ENCODE measurements at places on chromosomes 13 and 19.

- no peak for DNase-seq
Observed at GRCh38 chr13:22653866-22654265, 526.9 kb upstream of the SGCG start.

DNA sequence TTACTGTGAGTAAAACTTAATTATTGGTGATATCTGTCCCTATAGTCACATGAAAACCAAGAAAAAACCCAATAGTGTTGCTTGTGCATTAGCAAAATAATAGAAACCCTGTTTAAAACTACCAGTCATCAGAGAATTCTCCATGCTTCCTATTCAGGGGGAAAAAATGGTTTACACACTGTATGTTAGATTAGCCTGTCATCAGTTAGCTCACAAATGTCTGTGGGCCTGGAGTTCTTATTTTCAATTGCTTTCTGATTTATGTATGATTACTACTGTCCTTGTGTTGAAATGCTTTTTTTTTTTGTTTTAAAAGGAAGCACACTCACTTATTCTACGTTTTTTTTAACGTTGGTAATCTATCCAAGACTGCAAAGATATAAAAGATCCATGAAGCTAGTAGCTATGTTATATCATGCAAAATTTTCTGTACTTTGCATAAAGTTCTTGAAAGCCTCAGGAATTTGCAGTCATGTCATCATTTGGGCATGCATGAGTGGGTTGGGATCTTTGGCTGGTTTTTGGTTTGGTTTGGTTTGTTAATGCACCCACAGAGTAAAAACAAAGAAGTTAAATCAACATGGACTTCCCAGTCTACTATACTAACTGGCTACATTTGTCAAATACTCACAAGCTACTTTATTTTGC, 25.9 kb downstream of the RXFP2 start:
- DNase-seq: no peak

- DNase-seq: no peak
Observed at GRCh38 chr19:19544257-19544953, 6.3 kb downstream of the CILP2 start.

DNA sequence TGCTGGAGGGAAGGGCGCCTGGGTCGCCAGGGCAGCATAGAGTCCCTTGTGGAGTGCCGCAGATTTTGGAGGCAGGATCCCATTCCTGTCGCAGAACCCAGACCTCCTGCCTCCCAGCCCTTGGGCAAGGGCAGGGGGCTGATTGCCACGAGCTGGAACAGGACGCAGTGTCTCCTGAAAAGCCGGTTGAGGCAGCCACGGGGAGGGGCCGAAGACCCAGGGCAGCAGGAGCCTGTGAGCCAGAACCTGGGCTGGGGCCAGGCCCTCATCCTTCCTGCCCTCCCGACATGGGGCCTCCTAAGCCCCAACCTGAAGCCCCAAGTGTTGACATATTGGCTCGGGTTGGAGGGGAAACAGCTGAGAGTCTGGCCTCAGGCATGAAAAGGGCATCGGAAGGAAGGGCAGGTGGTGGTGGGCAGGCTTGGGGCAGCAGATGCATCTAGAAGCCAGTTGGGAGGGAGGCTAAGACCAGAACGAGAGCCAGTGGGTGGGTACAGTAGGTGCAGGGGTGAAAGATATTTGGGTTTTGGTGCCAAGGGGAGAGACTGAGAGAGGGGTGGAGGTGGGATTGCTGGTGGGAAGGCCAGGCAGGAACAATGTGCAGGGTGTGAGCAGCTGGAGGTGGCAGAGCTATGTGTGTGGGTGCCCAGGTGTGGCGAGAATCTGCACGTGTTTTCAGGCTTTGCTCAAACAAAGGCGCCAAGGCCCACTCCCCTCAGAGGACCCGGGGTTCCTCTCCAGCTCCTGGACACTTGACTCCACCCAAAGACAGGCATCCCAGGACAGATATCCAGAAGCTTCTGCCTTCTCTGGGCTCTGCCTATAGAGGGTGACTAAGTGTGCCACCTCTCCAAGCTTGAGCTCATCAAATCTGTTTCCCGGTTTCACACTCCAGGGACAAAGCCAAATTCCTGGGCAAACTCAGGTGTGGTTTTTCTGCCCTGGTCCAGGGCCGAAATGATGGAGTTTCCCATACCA, 1.4 kb upstream of the SBSN start:
- DNase-seq: no peak

DNA sequence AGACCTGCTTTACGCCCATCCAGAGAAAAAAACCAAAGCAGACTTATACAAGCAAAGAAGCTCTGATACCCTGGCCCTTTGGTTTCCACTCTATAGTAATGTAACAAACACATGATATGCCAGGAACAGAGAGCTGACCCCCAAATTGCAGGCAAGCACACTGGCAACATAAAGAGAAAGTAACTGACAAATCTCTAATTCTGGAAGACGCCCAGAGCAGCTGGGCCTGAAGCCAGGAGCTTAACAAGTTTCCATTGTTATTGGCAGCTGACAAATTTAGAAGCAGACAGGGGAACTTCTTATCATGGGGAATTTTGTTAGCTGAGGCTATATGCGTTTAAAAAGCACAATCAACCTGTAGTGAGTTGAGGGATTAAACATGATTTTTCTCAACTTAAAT, 158.0 kb downstream of the DLEU7 start:
- DNase-seq: no peak

DNA sequence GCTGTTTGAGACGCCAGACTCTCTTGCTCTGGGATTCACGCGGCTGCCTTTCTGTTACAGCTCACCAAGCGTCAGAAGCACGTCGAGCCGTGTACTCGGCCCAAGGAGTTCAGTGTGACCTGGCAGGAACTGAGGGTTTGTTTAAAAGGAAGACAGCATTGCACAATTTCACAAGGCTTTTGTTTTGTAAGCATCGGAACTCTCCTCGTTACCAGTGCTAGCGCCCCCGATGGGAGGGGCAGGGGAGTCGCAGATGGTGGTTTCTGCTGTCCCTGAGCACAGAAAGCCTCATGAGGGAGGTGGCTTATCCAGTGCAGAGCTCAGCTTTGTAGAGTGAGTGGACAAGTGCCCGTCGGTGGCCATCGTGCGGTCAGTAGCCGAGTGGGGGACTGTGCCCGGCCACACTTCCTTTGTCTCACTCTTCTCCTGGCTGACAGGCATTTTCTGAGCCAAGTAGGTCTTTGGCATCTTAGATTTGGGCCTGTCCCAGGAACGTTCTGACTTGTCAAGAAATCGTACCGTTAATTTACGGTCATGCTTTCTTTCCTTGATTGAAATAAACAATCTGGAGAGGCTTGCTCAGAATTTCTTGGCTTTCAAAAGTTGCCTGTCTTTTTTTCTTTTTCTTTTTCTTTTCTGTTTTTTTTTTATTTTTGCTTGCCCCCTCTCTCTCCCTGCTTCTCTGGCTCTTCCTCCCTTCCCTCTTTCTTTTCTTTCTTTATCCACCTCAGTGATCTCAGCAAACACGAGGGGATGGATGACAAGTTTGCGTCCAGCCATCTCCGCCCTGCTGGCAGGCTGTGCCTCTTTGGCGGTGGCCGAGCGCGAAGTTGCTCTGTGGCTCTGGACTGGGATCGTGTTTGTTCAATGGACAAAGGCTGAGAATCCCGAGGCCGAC, 7.7 kb downstream of the KDM4B start:
- no peak for DNase-seq
